ENCODE measurements at places on chromosomes 7 and 10.

- DNase-seq = no peak
Observed at GRCh38 chr10:72108830-72109635, 20.7 kb upstream of the SPOCK2 start.

DNA sequence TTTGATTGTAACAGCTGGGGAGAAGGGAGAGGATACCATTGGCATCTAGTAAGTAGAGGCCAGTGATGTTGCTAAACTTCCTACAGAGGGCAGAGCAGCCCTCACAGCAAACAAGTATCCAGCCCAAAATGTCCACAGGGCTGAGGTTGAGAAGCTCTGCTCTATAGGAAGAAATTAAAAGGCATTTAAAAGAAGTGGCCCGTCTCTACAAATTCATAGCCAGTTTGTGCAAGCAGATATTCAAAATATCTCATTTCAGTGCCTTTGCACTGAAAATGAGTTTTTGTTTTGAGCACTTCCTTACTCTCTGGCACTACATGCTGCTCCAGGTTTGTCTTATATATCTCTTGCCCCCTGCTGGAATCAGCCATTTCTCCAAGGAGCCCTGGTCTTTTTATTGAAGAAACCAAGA, 330.0 kb downstream of the BBS9 start:
- peak; percentile 34 for DNase-seq

GRCh38 chr7:138565071-138565450, 105.0 kb downstream of the TRIM24 start:
- DNase-seq = no peak

- no peak for DNase-seq
Observed at GRCh38 chr7:77498659-77499379, 38.3 kb upstream of the PTPN12 start.

GRCh38 chr7:18655912-18656311, 160.4 kb downstream of the HDAC9 start:
- DNase-seq = peak; percentile 15

DNA sequence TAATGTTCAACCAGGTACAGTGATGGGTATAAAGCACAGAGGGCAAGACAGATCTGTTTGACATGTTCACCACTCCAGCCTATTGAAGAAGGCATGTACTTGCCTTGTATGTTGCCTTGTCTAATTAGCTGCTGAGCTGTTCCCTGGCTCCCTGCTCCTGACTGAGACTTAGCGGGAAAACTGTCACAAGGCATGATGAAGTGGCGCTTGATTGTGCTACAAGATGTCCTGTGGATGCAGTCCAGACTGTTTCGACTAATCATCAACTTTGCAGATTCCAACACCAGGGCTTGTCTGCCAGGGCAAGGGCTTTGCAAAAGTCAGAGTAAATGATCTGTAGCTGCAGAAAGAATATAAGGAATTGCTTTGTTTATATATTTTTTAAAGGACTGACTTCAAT, 136.2 kb upstream of the NRBF2 start:
- no peak for DNase-seq

DNA sequence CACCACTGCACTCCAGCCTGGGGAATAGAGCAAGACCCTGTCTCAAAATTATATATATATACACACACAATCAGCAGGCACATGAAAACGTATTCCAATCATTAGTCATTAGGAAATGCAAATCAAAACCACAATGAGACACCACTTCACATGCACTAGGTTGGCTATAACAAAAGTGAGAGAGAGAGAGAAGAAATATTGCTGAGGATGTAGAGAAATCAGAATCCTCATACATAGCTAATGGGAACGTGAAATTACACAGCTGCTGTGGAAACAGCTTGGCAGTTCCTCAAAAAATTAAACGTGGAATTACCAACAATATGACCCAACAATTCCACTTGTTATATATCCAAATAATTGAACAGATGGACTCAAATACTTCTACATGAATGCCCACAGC, 43.3 kb upstream of the CNNM1 start:
- no peak for DNase-seq

- DNase-seq = no peak
Observed at GRCh38 chr7:12706900-12707536, 19.6 kb downstream of the ARL4A start.

GRCh38 chr7:116145245-116145852, 65.0 kb upstream of the TES start:
- no peak for DNase-seq

Data from AML-193 (cell line).